ENCODE measurements at places on chromosomes 12 and 14.

DNA sequence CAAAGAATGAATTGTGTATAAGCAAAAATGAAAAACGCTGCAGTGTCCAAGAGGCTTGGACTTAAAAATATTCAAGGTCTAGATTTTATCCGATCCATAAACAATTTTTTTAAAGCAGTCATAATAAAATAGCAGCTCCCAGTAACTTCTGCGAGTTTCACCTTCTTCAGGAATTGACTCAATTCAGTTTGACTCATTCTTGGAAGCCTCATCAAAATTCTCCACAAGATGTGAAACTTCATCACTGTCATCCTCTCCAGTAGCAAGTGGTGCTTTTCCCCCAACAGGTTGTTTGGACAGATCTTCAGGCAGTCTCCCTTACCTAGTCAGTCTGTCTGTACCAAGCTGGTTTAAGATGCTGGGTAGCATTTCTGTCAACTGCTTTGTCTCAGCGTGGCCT is 93.5 kb upstream of the FOXG1 start:
- DNase-seq = no peak

DNA sequence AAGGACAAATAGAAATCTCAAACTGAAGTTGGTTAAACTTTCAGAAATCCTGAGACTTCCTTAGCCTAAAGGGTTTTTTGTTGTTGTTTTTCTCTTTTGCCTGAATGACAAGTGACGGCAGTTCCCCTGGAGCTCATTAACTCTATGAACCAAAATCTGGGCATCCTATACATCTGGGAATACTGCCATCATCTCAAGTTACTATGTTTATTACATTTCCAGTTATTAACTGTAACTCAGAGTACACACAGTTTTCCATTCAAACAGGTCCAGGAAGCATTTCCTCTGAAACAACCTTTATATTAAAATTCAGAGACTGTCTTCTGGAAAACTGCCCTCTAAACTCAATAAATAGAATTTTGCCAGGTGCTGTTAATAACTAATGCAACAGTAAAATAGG is 55.6 kb upstream of the CDKL1 start:
- DNase-seq = no peak

GRCh38 chr12:98121963-98122362 is 393.4 kb upstream of the TMPO start:
- no peak for DNase-seq

- DNase-seq = no peak
Observed at GRCh38 chr12:2647186-2647585, 147.6 kb upstream of the FKBP4 start.

GRCh38 chr12:107759410-107759809 is 1.5 kb downstream of the PRDM4 start:
- DNase-seq = peak; percentile 77

- no peak for DNase-seq
Observed at GRCh38 chr14:72237722-72238666, 305.8 kb downstream of the RGS6 start.

- no peak for DNase-seq
Observed at GRCh38 chr12:69608114-69608513, 2.6 kb downstream of the LRRC10 start.

DNA sequence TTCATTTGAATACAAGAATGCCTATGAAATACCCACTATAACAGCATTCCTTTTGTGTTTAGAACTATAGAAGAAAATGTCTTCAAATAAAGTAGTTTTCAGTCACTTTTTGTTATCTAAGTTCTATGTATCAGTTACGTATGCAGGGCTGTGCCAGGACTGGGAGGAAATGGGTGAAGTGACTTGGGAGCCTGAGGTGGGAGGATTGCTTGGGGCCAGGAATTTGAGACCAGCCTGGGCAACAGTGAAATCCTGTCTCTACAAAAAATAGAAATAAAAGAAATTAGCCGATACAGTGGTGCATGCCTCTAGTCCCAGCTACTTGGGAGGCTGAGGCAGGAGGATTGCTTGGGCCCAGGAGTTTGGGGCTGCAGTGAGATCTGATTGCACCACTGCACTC is 22.9 kb upstream of the MANSC4 start:
- no peak for DNase-seq

- no peak for DNase-seq
Observed at GRCh38 chr12:63845726-63846125, 1.2 kb downstream of the SRGAP1 start.

DNA sequence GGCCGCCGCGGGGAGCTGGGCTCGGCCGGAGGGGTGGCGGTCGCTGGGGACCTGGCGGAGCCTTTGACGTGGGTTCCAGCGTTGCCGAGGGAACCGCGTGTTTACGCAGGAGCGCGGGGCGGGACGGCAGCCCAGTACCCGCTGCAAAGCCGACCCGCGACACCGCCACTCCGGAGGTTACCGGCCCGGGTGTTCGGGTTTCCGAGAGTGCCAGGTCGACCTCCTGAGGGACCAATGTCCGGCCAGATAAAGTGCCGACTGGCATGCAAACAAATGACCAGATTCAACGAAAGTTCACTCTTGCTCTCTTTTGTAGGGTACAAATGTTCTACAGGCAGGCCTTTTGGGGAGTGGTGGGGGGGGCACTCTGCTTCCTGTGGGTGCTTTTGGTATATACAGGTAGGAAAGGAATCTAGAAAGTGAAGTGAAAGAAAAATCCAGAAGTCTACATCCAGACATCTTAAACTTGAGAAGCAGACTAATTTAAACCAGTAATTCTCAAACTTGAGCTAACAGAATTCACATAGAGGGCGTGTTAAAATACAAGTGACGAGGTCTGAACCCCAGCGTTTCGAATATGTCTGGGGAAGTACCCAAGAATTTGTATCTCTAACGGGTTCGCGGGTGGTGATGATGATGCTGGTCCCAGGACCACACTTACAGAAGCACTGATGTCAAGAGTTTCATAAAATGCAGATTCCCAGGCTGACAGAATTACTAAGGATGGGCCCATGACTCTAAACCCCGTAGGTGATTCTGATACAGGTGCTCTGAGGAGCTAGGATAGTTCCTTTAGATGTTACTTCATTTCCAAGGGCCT is at the start of gene GPR135:
TSS of gene GPR135 (minus strand) at position 65 of the 820 bp plus-strand sequence. CDS start 154 bp downstream, outside the sequence.
- DNase-seq = peak; percentile 25

DNA sequence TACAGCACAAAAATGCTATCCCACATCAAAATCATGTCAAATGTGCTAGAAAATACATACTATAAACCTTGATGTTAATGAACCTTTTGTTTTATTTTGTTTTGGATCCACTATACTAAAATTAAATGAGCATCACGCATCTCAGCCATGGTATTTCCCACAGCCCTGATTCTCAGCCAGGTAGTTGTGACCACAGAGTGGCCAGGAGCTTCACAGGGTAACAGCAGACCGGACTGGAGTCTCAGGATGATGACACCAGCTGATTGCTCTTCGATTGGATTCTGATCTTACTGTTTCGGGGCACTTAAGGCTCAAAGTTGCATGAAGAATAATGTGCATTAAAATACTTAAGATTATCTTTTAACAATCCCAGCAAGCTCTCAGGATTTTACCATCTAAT is 134.8 kb downstream of the FOXN3 start:
- DNase-seq = no peak

DNA sequence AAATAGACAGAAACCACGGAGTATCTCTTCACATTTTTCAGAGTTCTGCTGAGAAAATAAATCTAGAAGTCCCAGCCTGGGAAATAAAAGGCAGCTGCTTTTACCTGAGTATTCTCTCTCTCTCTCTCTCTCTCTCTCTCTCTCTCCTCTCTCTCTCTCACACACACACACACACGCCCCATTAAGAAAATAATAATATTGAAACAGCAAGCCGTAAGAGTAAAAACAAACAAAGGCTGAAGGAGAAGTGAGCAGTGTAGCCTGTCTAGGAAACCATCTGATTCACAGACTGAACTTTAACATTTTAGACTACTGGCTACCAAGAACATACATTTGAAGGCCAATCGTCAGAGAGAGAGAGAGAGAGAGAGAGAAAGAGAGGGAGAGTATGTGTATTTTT is 8.4 kb downstream of the PTHLH start:
- no peak for DNase-seq

- DNase-seq = no peak
Observed at GRCh38 chr12:32398181-32398580, 1.2 kb upstream of the FGD4 start.

- no peak for DNase-seq
Observed at GRCh38 chr14:104014764-104015163, 70.7 kb upstream of the ASPG start.

DNA sequence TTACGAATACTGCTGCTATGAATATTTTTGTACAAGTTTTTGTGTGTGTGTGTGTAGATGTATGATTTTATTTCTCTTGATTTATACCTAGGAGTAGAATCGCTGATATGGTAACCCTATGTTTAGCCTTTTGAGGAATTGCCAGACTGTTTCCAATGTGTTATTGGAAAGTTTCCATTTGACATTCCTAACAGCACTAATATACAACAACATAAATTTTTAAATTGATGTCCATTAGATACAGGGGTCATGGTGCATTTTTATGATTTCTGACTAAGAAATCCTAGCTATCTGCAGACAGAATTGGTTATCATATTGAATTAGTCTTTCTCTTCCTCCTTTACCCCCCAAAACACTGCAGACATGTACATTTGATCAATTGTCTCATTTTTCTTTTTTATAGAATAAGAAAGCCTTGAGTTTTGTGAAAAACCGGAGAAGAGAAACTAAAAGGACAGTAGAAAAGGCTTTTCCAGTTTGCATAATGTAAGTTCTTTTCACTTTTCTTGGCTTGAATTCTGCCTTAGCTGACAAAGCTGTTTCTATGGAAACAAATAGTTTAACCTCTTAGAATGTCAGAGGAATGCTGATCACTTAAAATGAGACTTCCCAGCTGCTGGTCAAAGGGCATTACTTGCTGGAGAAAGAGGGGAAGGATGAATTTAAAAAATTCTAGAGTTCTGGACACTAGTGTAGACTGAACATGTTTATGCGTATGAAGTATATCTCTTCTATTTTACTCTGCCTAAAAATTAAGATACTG is 28.2 kb downstream of the PALS1 start:
- no peak for DNase-seq

DNA sequence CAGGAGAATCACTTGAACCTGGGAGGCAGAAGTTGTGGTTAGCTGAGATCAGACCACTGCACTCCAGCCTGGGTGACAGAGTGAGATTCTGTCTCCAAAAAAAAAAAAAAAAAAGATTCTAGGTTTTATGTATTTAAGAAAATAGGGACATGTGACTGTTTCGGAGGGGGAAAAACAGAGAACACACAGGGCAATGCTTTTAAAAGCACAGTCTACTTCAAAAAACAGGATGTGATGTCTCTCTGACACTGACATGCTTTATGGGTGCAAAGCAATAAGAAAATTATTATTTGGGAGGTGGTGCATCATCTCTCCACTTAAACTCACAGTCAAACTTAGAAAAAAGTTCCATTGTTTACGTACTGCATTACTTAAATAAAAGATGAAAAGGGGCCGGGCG is 28.7 kb downstream of the CLIP1 start:
- DNase-seq = no peak

- DNase-seq = no peak
Observed at GRCh38 chr12:45166056-45166455, 49.8 kb upstream of the ANO6 start.

GRCh38 chr14:92597906-92598905 is 84.6 kb downstream of the RIN3 start:
- no peak for DNase-seq

GRCh38 chr12:77995436-77996167 is 164.9 kb downstream of the NAV3 start:
- DNase-seq = peak; percentile 68

DNA sequence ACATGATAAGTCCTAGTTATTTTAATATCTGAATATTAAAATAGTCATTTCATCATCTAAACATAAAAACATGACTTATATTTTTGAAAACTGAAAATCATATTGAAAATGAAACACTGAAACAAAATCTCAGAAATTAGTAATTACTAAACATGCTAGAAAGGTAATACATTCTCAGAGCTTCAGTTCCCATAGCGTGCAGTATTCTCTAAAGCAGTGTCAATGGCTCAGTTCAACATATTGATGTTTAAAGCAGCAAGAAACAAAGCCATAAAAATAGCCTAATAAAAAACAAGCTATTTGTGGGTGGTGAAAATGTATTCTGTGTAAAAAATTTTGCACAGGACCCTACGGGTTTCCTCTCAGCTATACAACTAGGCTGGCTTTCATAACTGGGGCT is 1337.4 kb downstream of the FSCB start:
- no peak for DNase-seq

DNA sequence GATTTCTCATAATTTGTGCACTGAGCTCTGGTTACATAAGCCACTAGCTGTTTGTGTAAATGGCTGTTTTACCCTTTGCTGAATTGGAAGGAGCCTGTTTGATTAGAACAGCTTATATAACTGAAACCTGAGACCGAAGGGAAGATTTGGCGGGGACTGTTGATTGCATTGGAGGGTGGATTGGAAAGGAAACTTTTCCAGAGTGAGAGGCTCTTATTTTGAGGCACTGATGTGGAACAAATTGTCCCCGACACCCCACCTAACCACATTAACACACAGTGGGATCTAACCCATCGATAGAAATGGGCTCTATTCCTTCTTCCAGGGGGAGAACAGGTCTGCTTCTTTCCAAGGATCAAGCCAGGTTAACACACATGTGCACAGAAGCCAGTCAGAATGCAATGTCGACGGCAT is 51.7 kb downstream of the TMEM30B start:
- no peak for DNase-seq

GRCh38 chr12:52517888-52518287 is 2.3 kb downstream of the KRT5 start:
- DNase-seq = no peak

DNA sequence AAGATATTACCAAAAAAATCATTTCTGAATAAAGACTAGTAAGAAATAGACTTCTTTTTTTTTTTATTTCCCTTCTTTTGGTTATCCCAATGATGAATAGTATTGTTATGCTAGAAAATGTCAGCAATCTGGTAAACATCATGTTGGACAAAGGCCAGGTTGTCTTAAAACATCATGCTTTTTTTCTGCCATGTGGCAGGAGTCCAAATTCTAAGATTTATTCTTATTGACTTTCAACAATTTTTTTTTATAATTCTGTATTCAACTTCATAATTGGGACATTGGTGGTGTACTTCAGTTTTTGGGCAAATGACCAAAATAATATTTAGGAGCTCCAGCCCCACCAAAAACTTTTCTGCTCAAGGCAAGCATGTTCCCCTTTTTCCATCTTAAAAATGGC is 10.5 kb downstream of the DCN start:
- no peak for DNase-seq

DNA sequence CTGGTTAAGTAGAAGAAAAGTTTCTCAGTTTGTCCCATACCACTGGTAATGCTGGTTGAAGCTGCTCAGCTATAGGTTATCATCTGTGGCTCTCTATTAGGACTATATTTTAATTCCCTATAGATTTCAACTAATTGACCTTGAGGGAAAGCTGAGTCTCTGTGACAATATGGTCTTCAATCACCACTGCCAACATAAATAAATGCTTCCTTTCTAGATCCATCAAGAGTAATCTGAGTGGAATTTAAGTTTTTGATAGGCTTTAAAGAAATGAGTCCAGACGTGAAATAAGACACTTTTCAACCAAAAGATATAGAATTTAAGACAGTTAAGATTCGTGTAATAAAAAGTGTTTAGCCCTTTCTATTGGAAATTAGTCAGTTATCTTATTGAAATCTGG is 63.5 kb upstream of the MYF6 start:
- DNase-seq = no peak
